Smooth muscle cell of the brain vasculature (primary cell): ENCODE measurements at places on chromosomes 11 and 22.

DNA sequence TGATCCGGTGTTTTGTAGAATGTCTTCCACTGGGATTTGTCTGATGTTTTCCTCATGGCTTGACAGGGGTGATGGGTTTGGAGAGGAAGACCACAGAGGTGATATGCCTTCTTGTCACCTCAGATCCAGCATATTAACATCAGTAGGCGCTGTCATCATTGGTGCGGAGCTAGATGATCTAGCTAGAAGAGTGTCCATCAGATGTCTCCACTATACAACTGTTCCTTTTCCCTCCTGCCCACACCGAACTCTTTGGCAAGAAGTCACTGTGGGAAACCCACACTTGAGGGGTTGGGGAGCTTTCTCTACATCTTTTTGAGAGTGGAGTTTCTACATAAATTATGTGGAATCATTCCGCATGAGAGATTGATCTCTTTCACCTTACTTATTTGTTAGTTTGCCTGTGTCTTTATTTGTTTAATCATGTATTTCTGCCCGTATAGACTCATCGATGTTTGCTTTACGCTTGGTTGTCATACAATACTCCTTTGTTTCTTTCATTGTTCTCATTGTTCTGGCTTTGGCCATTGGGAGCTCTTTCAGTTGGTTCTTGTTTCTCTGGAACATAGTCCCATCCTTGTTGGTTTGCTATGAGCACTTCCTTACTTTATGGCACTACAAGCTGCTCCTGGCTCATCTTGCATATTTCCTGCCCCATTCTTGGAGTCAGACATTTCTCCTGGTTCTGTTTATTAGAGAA, 1420.3 kb downstream of the BRD1 start:
- DNase-seq: no peak

DNA sequence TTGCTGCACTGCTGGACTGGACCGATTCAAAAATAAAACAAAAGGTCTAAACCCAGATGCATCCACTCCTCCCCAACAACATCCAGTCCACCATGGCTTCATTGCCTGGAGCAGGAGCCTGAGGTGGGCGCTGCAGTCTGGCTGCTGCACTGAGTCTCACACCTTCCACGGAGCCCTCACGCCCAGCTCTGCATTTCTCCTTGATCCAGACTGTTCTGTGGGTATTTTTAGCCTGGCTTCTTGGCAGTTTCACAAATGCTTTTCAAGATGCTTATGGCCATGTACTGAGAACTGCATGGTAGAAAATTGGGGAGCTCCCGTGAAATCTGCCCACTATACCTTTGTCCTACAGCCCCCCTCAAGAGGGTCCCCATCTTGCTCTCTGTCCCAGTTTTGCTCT, 53.3 kb upstream of the JAM3 start:
- no peak for DNase-seq

- no peak for DNase-seq
Observed at GRCh38 chr11:131099013-131099412, 182.7 kb upstream of the SNX19 start.

DNA sequence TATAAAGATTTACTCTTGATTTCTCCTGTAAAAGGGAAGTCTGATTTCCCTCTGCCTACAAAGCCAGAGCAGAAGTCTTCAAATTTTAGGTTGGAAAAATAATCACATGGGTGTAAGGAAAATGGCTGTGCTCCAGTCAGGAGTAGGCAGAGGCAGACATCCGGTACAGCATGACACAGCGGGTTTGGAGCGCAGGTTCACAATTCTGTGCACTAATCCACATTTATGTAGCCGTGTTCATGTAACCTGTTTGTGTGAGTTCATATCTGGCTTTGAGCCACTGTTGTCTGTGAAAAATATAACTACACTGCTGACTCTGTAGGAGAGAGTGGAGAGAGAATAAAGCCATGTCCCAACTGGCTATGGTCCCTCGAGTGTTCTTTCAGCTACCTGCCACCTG, 248.0 kb downstream of the CASP12 start:
- no peak for DNase-seq

DNA sequence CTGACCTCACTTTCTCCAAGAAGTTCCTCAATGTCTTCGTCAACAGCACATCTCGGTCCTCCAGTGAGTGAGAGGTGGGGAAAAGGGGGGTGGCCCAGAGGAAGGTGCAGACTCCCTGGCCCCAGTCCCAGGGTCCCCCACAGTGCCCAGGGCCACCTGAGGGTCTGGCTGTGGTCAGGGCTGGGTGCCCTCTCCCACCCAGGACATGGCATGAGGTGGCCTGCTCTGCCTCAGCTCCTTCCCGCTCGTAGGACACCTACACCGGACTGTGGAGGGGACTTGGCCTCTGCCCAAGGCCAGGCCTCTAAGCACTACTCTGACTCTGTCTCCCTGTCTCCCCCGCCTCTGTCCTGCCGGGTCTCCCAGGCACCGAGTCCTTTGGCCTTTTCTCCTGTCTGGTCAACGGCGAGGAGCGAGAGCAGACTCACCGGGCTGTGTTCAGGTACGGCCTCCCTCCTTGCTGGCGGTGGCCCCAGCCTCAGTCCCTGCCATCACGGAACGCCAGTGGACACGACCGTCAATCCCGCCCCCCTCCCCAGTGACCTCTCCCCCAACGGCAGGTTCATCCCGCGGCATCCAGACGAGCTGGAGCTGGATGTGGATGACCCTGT, 4.5 kb downstream of the MAPK8IP2 start:
- no peak for DNase-seq

- DNase-seq: no peak
Observed at GRCh38 chr11:7154881-7155361, 66.1 kb downstream of the RBMXL2 start.

GRCh38 chr11:15371533-15371932, 256.8 kb downstream of the INSC start:
- no peak for DNase-seq

DNA sequence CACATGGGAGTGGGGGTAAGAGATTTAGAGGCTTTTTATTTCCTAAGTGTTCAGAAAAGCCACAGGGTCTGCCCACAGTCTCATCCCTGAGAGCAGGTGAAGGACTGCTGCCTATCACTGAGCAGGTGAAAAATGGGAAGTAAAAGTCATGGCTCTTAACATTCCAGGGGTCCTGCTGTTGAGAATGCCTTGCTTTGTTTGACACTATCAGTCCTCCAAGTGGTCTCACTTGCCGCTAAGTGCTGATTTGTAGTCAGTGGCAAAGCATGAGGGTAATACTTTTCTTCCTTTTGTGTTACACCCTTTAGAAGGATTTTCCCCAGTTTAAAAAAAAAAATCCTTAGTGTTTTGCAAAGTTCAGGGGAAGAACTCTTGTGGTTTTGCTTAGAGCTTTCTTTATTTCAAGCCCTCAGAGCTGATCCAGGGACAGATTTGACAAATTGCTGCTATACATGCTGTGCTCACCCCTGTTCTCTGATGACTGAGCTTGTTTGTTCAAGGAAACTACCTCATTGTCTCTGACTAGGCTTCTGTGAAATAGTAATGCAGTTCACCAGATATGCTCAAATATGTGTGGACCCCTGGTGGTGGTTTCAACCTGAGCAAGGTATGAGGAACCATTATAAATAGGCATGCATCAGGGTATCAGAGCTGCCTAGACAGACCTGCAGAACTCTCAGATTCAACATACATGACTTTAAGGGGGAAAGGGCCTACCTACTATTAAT, 141.0 kb downstream of the ARHGAP42 start:
- DNase-seq: peak; percentile 21

DNA sequence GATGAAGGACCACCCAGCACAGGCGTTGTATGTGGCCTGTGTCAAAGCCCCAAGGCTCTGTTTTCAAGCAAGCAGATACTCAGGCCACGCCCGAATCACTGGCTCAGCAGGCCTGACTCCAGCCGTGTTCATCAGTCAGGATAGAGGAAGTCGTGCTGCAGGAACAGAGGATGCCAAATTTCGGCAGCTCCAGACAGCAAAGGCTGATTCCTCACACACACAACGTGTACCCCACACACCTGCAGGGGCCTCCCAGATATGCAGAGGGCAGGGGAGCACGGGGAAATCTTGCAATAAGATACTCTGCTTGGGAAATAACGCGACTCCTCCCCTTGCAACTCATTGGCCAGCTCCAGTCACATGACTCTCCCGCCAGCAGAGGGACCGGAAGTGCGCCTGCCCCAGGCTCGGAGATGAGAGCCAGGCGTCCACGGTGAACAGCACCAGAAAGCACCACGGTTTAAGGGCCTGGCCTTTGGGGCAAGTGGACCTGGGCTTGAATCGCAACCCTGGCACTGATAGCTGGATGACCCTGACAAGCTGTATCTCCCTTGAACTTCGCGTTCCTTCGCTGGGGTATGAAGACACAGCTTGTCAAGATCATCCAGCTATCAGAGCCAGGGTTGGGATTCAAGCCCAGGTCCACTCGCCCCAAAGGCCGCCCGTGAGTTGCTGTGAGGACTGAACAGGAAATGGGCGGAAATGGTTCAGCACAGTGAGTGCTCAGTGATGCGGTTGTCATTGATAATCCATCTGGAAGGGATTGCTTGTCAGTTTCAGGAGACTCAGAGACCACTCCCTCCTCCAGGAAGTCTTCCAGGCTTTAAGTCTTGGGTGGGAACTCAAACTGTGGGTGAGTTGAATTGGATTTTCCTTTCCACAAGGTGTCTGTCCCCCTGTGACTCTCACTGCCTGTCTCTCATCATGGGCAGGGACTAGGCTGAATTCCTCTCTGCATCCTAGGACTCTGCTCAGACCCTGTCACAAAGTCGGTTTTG, 88.5 kb downstream of the MYEOV start:
- no peak for DNase-seq

- DNase-seq: no peak
Observed at GRCh38 chr11:103727262-103727661, 309.2 kb upstream of the DDI1 start.

GRCh38 chr22:39176143-39176713, 23.7 kb upstream of the CBX7 start:
- peak; percentile 12 for DNase-seq

DNA sequence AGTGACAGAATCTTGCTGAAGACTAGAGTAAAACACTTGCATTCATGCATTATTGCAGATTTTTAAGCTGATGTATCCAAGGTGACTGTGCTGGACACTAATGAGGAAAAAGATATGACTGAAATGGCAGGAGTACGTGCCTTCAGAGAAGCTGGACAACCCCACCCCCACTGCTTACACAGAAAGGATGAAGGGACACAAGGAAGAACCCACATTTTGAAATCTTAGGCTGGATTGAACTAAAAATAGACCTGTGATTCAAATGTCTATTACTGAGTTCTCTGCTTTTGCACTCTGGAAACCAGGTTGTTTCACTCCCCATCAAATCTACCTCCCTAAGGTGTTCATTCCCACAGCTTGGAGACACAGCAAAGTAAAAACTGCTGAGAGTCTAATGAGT, 117.1 kb downstream of the KCNC1 start:
- no peak for DNase-seq

- no peak for DNase-seq
Observed at GRCh38 chr11:117815262-117815803, 9.2 kb downstream of the FXYD2 start.

DNA sequence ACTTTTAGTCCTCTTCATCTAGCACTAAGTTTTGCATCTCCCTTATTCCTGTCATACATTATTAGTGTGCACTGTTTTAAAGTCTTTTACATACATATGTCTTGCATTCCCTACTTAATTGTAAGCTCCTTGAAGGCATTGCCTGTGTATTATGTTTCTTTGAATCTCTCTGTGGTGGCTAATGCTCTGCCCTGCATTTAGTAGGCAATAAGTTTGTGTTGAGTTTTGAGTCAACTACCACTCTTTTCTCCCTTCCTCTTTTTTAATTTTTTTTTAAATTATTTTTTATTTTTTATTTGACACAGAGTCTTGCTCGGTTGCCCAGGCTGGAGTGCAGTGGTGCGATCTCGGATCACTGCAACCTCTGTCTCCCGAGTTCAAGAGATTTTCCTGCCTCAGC, 78.9 kb downstream of the ZBTB16 start:
- DNase-seq: no peak

GRCh38 chr11:101429703-101430540, 153.9 kb downstream of the TRPC6 start:
- no peak for DNase-seq

- no peak for DNase-seq
Observed at GRCh38 chr11:23099256-23099655, 239.0 kb upstream of the CCDC179 start.

GRCh38 chr22:31861226-31861840, 83.0 kb upstream of the YWHAH start:
- DNase-seq: no peak

DNA sequence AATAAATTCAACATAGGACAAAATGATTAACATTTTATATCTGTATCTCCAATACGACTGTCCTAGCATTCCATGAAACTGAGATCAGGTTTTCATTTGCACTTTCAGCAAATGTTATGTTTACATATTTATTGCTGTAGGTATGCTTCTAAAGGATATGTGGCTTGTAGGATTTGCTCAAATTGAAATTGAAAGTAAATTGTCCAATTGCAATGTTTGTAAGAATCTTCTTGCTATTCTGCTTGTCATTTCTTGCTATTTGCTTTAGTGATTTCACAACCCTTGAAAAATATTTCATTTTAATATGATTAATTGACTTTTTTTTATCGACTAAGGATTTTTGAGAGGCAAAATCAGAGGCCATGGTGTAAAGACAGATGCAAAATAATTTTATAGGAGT, 904.2 kb upstream of the RAG2 start:
- DNase-seq: no peak

GRCh38 chr22:21639359-21639758, 2.7 kb upstream of the SDF2L1 start:
- DNase-seq: no peak

DNA sequence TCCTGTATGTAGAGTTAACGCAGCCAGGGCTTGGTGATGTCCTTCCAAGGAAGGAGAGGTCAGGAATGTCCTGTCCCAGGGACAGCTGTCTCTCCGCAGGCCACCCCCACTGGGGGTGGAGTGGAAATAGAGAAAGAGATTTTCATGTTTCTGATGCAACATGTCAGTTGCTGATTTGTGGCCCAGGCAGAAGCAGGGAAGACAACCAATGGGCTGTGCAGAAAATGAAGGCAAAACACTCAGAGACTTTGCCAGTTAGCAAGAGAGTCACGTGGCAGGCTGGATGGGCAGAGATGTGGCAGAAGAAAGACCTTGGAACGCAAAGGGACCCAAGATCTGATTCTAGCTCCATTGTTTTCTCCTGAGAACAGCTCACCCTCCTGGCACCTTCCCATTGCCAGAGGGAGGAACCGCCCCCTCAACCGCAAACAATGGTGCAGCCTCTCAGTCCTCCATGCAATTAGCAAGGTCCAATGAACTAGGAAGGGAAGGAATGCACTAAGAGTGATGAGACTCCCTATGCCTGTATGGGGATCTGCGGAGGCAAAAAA, 71.0 kb downstream of the SYN3 start:
- DNase-seq: no peak

GRCh38 chr11:103585911-103586310, 450.5 kb upstream of the DDI1 start:
- no peak for DNase-seq

DNA sequence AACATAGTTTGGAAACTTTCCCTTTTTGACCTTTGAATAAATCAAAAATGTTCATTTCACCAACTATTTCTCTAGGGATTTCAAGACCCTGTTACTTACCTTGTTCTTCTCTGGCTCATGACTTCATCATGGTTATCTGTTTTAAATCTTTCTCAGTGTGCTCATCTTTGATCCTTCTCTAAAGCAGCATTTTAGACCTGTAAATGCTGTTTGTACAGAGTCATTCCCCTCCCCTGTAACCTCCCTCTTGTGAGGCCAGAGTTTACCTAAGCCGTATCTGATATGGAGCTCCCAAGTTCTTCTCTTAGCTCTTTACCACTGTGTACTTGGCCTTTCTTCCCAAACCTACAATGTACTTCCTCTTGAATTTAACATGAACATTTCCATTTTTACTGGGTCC, 56.0 kb downstream of the ACER3 start:
- DNase-seq: no peak
